ENCODE measurements at places on chromosomes 1 and 21.

GRCh38 chr1:96365076-96365475 is 356.5 kb upstream of the PTBP2 start:
- no peak for DNase-seq

DNA sequence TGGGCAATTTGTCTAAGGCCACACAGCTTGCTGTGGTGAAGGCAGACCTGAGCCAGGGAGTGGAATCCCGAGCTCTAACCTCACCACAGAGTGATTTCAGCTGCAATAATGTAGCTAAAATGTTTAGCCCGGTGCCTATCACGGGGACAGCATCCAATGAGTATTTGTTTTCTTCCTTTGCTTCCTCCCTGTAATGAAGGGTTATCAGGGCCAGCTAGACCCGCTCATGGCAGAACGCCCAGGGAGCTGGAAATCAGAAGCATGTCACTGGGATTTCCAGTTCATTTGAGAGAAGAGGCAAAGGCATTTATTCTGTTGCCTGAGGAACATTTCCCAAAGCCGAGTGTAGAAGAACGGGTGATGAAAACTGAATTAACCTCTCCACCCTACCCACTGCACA is 183.1 kb downstream of the ZSCAN20 start:
- no peak for DNase-seq

GRCh38 chr1:16183179-16183578 is 27.3 kb upstream of the EPHA2 start:
- DNase-seq = no peak

DNA sequence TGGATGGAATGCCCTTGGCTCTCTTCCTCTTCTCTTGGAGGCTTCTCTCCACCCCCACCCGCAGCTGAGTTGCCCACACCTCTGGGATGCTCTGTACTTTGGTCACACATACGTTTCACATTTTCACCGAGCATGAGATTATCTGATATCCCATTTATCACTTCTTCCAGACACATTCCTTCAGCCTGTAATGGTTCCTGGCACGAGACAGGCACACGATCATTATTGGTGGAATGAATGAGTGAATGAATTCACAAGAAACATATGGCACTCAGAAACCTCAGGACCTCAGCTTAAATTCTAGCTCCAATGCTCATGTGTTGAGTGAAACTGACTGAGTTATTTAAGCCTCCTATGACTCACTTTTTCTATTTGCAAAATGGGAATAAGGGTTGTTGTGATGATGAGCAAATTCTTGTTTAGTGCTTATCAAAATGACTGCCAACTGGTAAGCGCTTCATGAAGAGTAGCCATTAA is 242.7 kb upstream of the JUN start:
- peak; percentile 46 for DNase-seq

- DNase-seq = no peak
Observed at GRCh38 chr1:14476170-14476955, 122.1 kb upstream of the KAZN start.

DNA sequence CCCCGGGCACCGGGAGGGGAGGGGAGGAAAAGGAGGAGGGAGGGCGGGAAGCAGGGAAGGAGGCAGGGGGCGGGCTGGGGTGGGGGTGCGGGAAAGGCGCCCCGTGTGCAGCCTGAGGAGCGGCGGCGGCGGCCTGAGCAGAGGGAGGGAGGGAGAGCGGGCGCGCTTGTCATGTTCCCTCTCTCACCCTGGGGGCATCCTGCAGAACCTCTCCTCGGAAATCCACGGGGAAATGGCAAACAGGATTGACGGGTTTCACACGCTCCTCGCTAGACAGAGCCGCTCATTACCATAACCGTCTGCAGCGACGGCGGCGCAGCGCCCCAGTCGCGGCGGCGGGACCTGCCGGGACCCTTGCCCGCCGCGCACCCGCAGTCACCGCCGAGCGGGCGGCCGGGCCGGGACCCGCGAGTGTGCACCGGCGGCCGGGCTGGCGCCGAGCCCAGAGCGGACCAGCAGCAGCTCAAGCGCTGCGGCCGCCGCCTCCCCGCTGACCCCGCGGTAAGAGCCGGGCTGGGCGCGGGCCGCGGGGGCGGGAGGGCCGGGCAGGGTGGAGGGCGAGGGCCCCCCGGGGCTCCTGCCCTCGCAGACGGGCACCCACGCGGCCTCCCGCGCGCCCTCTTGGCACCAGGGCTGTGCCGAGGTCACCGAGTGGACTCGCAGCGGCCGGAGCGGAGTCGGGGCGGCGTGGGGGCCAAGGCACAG is at the start of gene SERTAD4:
Gene SERTAD4, plus strand, starts transcription at position 286 of the 705 bp plus-strand sequence. CDS start 5,165 bp downstream, outside the sequence.
- no peak for DNase-seq

- no peak for DNase-seq
Observed at GRCh38 chr1:58911841-58912499, 128.1 kb upstream of the JUN start.

GRCh38 chr1:52305417-52306226 is 60.4 kb downstream of the CC2D1B start:
- DNase-seq = no peak

DNA sequence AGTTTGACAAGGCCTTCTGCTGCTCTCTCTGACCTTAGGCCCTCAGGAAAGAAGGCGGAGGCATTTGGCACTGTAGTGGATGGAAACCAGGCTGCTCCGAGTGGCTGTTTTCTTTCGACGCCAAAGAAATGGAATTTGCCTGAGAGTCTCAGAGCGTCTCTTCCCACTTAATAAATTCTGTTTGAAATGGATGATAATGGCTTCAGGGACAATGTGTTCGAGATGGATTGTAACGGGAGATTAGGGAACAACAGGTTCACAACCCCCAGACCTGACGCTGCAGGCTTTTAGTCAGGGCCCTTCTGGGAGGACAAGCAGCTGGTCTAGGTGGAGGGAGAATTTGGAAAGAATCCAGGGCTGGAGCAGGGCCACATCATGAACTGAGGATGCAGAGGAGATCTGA is 58.6 kb downstream of the TLR5 start:
- DNase-seq = no peak

DNA sequence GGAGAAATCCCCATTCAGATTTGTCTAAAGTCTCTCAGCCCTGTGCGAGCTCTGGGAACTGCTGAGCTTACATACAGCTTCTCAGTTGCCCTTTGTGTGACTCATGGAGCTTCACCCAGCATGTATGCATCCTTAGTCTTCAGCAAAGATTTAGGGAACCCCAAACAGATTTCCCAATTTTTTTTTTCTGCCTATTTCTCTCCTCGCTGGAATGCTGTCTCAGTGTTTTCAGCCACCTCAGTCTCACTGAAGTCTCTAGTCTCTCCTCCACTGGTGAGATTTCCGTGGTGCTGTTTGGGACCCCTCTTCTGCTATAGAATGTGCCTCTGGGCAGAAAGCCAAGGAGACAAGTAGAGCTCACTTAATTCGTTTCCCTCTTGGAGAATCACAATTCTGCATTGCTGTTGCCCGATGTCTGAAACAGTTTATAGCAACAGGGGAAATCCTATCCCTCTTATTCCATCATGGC is 28.1 kb upstream of the TXLNA start:
- DNase-seq = no peak

GRCh38 chr1:32464191-32464715 is 619 bp upstream of the ZBTB8B start:
- no peak for DNase-seq

DNA sequence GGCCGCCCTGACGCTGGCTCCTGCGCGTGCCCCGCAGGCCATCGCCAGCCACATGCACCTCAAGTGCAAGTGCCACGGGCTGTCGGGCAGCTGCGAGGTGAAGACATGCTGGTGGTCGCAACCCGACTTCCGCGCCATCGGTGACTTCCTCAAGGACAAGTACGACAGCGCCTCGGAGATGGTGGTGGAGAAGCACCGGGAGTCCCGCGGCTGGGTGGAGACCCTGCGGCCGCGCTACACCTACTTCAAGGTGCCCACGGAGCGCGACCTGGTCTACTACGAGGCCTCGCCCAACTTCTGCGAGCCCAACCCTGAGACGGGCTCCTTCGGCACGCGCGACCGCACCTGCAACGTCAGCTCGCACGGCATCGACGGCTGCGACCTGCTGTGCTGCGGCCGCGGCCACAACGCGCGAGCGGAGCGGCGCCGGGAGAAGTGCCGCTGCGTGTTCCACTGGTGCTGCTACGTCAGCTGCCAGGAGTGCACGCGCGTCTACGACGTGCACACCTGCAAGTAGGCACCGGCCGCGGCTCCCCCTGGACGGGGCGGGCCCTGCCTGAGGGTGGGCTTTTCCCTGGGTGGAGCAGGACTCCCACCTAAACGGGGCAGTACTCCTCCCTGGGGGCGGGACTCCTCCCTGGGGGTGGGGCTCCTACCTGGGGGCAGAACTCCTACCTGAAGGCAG is 23.4 kb upstream of the ARF1 start:
- no peak for DNase-seq

GRCh38 chr1:7587108-7587772 is 183.9 kb upstream of the VAMP3 start:
- no peak for DNase-seq

- DNase-seq = no peak
Observed at GRCh38 chr1:56394298-56394697, 185.1 kb downstream of the PLPP3 start.

- no peak for DNase-seq
Observed at GRCh38 chr1:166307261-166308188, 140.7 kb upstream of the FAM78B start.

DNA sequence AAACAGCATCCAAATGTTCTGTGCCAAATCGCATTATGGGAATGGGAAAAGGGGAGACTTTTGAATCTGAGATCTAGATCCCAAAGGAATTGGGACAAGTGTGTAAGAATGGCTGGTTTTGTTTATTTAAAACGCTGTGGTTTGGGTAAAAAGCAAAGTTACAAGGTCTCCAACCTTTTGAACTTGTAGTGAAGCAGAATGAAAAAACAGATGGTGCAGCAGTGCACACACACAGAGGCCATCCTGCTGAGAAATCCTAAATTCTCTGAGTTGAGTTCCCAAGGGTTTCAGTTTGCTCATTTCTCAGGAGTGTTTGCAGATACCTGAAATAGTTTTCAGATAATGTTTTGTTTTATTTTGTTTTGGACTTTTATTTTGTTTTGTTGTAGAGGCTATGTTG is 80.2 kb upstream of the CD1D start:
- DNase-seq = no peak

GRCh38 chr1:42312576-42313212 is 22.3 kb downstream of the FOXJ3 start:
- DNase-seq = no peak

- DNase-seq = no peak
Observed at GRCh38 chr1:43043695-43044094, 85.0 kb upstream of the SLC2A1 start.

GRCh38 chr1:26575348-26575747 is 45.8 kb downstream of the RPS6KA1 start:
- DNase-seq = no peak

DNA sequence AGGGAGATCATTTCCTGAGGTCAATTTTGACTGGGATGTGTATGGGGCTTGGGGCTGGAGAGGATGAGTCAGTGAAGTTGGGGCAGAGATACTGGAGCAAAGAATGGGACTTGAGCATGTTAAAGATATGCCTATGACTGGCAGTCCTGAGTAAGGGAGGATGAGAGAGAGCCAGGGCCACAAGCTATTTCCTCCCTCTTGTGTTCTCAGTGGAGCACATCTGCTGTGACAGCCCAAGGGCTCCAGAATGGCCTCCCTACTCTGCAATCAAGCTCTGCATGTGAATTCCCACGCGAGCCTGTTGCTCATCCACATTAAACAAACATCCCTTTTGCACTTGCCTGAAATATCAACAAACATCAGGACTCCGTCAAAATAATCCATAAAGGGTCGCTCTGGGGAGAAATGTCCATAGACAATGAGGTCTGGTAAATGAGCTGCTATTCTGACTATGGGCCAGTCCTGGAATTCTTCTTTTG is 9.2 kb downstream of the ADCY10 start:
- DNase-seq = no peak

- DNase-seq = no peak
Observed at GRCh38 chr1:226633541-226634165, 85.1 kb downstream of the STUM start.

GRCh38 chr21:44969931-44970755 is 30.3 kb downstream of the SLX9 start:
- no peak for DNase-seq

GRCh38 chr1:220431554-220432239 is 96.2 kb upstream of the MARK1 start:
- no peak for DNase-seq

DNA sequence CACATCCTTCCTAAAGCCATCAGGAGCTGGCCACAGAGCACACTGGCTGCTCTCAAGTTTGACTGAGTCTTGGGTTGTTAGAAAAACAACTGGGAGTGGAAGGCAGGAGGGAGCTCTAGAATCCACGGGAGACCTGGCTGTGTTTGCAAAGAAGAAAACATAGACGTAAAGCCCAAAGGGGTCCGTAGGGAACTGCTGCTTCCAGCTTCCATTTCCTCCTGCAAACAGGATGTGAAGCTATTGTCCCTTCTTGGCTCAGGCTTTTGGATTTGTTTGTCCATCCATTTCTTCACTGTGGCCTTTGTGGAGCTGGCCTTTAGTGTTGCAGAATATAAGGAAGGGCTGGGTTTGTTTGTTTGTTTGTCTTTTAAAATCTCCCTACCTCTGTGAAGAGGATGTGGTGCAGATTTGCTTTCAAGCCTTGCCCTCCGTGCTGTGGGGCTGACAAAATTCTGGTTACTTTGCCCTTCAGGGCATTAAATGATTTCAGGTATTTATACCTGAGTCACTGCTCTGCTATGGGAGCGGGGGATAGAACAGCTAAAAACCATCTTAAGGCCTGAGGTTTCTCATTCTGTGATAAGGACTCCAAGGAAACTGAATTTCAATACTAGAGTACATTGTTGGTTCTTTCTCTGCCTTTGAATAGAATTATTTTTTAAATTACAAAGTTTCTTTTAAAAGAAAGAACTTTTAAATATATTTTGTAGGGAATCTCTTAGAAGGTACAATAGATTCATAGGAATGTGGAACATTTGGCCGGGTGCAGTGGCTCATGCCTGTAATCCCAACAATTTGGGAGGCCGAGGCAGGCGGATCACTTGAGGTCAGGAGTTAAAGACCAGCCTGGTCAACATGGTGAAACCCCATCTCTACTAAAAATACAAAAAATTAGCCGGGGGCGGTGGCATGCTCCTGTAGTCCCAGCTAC is 74.3 kb downstream of the MPZL1 start:
- no peak for DNase-seq

GRCh38 chr1:162942916-162943559 is 82.1 kb upstream of the CCDC190 start:
- DNase-seq = no peak

DNA sequence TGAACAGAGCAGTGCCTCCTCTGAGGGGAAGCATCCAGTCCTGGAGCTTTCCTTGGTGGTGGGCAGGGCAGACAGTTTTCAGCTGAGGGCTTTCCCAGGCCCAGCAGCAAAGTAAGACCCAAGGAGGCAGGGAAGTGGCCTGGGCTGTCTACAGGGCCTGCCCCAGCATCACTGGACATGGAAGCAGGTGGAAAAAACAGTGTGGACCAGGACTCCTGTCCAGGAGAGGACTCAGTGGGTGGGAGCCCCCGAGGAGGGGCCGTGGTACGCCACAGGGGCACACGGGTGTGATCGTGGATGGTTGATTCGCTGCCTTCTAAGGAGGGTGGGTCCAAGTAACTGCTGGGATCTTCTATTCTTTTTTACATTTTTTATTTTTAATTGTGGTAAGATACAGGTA is 387.6 kb downstream of the KIF26B start:
- no peak for DNase-seq

All from T-helper 2 cell treated with Interferon-gamma antibody and Interleukin-4, amounts not matched to agents 5 μg/mL and 100 μg/mL, for 36 hours (primary cell).